GM10248 (cell line): ENCODE measurements at places on chromosomes 1 and 21.

DNA sequence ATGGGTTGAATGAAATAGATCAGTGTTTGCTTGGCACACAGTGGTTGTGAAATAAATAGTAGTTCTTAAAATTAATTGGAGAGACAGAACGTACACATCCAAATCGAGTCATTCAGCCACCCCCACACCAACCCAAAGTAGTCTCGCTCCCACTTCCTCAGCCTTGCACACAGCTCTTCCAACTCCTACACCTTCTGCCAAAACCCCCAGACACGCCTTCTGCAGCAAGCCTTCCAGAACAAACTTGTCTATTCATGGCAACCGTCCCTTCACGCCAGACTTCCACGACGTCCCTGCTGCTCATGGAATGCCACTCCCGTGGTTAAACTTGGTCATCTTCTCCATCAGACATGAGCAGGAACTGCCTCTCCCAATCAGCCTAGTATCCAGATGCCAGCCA, 37.5 kb upstream of the RD3 start:
- no peak for DNase-seq

GRCh38 chr1:114502080-114502479, 8.9 kb downstream of the TRIM33 start:
- no peak for DNase-seq

GRCh38 chr1:25217598-25218232, 14.6 kb downstream of the SYF2 start:
- no peak for DNase-seq

GRCh38 chr21:37555672-37556261, 189.2 kb downstream of the DYRK1A start:
- DNase-seq = no peak

GRCh38 chr1:93611668-93612067, 70.0 kb downstream of the BCAR3 start:
- DNase-seq = no peak
